Fibroblast of pulmonary artery (primary cell): ENCODE measurements at places on chromosomes 4 and X.

DNA sequence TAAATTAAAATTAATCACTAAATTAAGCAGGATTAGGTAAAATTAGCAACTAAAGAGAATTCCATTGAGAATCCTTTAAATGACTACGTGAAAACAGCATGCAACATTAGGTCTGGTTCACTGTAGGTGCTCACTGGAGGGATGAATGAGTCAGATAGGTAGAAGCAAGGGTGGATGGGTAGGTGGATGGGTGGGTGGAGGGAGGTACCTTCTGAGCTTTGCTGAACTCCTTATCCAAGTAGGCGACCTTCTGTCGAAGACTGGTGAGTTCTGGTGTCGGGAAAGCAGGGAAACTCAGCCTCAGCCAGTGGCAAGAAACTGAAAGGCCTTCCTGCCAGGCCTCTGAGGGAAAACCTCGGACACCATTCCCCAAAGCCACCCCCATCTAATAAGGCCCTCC is 3.0 kb downstream of the GRIPAP1 start:
- no peak for DNase-seq

- peak; percentile 4 for DNase-seq
These were observed 123.8 kb upstream of the CXCL13 start for GRCh38 chr4:77481856-77482255.

- DNase-seq = peak; percentile 27
These were observed at the start of gene LEF1 for GRCh38 chr4:108168671-108169523. Gene LEF1 (minus strand): TSS chr4:108168932. CDS start chr4:108167767, 1,165 bp downstream.

DNA sequence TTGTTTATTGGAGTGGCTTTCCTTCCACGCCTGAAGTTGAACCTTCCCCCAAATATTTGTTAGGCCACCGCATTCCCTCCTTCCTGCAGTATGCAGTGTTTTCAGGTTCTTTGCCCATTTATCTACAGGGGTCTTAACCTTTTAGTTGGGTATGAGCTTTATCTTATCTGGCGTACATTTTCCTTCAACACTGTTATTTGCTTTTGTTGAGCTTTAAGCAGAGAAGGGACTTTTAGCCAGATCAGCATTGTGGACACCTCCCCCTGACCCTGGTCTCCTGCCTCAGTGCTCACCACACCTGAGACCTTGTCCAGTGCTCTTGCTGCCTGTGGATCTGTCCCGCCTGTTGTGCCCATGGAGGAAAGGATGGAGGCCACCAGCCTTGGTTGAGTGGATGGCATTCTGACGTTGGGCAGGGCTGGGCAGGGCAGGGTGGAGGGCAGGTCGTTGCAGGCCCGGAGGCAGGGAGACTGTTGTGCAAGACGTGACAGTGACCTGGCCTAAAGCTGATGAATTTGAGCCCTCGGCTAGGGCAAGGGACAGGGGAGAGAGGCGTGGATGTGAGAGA is 998 bp upstream of the DUSP9 start:
- no peak for DNase-seq

DNA sequence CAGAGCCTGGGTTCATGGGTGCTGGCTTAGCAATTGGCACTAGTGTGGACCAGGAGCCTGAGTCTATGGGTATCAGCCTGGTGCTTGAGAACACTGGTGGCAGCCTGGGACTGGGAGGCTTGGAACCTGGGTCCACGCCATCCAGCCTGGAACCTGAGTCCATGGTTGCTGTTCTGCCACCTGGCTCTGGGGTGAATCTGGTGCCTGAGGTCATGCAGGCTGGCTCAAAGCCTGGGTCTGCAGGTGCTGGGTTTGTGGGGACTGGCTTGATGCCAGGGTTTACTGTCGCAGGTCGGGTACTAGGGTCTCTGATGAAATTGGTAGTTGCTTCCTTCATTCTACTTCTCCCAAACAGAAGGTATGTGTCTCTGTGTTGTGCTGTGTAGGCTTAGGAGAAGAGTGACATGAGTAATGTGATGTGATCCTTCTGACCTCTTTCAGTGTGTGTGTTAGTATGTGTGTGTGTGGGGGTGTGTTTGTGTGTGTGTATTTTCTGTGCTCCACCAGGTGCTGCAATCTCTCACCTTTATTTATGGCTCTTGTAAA is 517.0 kb upstream of the EPHA5 start:
- no peak for DNase-seq

GRCh38 chr4:47075919-47076318 is 44.6 kb downstream of the GABRB1 start:
- no peak for DNase-seq
